Cardiac muscle cell (in vitro differentiated cells and primary cell): ENCODE measurements at places on chromosomes 1 and 21.

GRCh38 chr1:200027264-200027823 lies at the start of gene NR5A2:
NR5A2 (plus strand) TSS chr1:200027710; CDS start chr1:200027848, 138 bp downstream.
- DNase-seq, result no peak

- peak; percentile 31 for DNase-seq
These were observed 24.4 kb downstream of the CAP1 start for GRCh38 chr1:40064797-40065499.

GRCh38 chr1:231184891-231185290 lies 23.0 kb downstream of the TRIM67 start:
- no peak for DNase-seq

DNA sequence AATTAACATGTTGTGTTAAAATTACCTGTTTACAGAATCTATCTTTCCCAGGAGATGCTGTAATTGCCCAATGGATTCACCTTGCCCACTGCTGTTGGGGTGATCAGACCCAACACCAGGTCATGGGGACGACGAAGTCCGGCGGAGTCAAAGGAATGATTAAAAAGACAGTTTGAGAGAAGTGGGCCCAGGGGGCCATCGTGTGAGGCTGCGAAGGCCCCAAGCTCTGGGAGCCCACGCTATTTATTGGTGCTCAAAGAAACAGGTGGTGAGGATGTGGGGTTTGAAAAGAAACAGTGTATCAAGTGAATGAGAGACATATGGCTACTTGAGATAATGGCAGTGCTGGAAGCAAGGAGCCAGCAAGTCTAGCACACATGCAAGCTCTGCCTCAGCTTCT lies 16.3 kb upstream of the L1TD1 start:
- peak; percentile 19 for DNase-seq

DNA sequence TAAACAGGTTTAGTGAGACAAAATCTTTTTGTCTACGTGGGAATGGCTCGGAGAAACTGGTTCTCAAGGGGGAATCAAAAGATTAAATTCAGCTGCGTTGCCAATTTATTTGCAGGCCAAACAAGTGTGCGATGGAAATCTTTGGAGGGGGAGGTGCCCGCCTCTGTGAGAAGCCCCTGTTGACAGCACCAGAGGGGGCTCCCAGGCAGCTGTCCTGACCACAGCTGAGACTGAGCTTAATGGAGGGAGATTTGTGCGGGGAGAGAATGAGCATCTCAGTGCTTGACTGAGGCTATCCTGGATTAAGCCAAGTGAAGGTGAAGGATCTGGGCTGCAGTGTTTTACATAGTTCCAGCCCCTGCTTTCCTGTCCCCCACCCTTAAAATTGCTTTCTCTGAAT lies 169.7 kb downstream of the ATG4C start:
- no peak for DNase-seq

DNA sequence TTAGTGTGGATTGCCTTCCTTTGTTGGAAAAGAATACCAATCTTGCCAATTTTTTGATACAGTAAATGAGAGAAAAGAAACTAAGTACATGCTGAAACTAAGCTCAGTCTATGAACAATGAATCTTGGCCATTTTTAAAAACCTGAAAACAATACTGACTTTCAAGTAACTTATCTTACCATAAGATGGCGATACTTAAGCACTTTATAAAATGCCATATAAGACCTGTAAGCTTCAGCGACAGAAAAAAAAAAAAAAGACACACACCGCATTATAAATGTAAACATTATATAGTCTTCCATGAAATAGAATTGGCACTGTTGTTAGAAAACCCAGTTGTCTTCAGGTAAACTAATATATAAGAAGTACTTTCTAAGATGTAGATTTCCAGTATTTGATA lies 3.0 kb downstream of the OLFM3 start:
- DNase-seq, result no peak

- peak; percentile 19 for DNase-seq
These were observed 48.9 kb upstream of the ZNF326 start for GRCh38 chr1:89945852-89946476.

- DNase-seq, result no peak
These were observed 13.5 kb downstream of the LDLRAP1 start for GRCh38 chr1:25556791-25557476.

DNA sequence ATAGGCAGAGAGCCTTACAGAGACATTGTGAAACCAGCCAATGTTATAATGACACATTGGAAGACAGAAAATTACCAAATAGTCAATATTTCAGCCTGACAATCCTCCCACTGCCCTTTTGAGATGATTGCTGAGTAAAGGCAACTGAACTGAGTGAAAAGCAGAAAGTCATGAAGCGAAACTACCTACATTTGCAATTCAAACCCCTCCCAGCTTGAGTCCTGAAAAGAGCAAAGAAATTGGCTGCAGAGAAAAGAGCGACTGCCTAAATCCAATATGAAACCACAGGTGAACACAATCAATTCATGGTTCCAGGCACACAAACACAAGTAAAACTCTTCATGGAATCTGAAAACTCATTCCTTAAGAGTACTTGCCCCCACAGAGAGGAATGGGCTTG lies 143.4 kb upstream of the CHRM3 start:
- no peak for DNase-seq

DNA sequence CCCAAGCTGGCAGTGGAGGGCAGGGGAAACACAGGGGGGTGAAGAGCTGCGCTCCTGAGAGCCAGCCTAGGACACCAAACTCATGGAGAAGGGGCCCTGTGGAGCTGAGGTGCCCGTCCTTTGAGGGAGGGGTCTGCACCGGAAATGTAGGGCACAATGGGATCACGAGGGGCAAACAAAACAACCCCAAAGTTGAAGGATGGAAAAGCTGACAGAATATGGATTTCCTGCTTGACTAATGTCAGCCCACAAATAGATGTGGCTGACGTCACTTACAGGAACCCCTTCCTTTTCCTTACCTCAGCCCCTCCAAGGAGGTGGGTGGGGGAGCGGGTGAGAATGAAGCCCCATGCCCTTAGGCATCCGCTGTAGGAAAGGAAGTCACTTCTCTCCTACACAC lies 110.9 kb downstream of the KCNN3 start:
- no peak for DNase-seq

GRCh38 chr1:58768971-58769808 lies 14.7 kb downstream of the JUN start:
- DNase-seq, result peak; percentile 78

DNA sequence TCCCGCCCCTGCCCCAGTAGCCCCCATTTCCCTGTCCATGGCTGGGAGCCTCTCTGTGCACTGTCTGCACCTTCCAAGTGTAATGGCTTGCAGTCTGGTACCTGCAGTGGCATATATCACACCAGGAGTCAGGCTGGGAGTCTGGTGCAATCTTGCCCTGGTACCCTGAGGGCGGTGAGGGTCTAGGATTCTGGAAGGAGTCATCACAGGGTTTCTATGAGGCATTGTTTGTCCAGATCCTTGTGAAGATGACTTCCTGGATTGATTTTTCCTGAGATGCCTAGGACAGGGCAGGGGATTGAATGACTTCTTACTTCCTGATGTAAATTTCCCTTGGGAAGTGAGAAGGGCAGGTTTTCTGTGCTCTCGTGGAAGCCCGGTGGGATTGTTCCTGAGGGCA lies 5.9 kb upstream of the PKP1 start:
- no peak for DNase-seq

DNA sequence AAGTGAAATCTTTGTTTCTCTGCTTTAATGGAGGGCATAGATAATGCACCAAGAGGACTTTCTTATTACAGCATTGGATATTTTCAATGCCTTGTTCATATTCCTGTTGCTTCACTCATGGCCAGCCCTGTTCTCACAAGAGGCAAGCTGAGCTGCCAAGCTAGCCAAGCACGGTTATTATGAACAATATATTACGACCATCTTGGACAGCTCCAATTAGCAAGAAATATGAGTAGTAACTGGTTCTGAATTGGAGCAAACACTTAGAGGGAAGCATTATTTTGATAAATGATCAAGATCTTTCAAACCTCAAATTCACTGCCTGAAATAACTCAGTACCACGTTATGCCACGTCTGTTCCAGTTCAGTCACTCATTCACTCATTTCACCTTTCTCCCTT lies 159.8 kb downstream of the SETD4 start:
- DNase-seq, result no peak

DNA sequence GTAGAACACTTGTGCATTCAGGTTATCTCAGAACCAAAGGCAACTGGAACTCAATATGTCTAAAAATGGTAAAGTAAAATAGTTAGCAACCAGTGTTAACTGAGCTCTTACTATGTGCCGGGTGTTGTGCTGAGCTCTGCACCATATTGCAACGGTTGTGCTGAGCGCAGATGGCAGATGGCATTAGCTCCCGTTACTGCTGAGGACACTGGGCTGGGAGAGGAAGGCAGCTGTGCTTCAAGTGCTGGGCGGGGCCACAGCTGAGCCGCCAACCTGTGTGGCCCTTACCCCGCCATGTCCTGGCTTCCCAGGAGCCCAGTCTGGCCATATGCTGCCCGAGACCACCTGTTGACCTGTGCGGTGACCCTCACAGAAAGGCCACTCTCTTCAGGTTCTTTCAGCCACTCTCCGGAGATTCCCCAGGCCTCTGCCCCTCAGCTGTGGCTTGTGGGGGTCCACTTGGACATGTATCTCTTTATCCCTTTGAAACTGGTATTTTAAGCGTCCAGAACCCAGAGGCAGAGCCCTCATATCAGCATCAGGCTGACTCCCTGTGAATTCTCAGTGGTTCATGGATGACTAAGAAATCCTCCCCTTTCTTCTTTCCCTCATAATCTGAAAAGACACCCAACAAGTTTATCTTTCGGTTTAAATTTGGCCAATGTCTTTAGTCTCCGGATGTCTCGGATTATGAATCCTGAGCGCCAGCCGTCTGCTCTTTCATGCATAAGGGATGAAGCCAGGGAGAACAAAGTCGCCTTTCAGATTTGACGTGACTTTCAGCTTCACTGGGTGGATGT lies 26.4 kb downstream of the LDLRAP1 start:
- no peak for DNase-seq

DNA sequence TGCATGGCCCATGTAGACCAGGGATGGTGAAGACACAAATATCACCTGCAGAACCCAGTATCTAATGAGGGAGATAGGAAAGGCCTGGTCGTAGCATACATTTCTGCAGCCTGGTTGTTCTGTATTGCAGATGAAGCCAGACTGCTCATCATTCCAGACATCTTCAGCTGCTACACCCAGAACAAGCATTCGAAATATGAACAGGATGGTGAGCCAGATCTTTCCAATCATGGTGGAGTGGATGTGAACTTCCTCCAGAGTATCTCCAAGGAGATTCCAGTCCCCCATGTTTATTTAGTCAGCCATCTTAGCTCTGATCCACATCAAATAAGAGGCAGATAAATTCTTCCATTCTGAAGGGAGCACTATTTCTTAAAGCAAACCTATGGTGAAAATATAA lies 2.7 kb upstream of the MYCBP start:
- DNase-seq, result no peak

DNA sequence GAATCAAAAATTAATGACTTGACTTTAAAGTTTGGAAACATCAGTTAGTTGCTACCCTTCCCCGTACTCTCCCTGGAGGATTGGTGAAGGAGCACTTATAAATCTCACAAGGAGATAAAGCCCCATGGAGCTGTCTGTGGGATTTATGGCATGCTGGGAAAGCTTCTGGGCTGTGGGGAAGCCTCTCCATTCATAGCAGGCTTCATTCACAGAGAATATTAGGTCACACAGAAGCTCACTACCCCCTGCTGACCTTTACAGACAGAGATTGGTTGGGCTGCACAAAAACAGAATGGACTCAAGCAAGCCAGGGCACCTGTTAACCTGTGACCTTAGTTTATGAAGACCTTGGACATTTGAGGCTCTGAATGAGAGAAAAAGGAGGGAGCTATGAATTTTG lies 32.1 kb downstream of the RGL1 start:
- DNase-seq, result peak; percentile 11

GRCh38 chr1:201463071-201463552 lies 5.9 kb downstream of the PHLDA3 start:
- DNase-seq, result peak; percentile 47

- DNase-seq, result peak; percentile 51
These were observed 287.0 kb upstream of the PLXNA2 start for GRCh38 chr1:208531003-208531750.

- DNase-seq, result no peak
These were observed 39.5 kb downstream of the XCL2 start for GRCh38 chr1:168504064-168504837.

DNA sequence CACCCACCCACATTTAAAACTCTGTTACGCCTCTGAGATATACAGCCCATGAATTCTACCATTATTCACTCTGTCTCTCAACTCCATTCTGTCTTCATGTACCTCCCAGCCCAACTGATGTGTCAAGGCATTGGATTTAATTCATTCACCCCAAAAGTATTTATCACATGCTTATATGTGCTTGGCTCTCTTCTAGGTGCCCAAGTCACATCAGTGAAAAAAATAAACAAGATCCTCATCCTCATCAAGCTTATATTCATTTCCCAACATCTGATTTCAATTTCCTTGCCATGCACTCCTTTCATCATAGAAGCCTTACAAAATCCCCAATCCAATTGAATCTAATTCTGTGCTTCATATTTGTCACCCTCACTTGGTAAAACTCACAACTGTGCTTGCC lies 967.6 kb downstream of the LTN1 start:
- DNase-seq, result no peak

DNA sequence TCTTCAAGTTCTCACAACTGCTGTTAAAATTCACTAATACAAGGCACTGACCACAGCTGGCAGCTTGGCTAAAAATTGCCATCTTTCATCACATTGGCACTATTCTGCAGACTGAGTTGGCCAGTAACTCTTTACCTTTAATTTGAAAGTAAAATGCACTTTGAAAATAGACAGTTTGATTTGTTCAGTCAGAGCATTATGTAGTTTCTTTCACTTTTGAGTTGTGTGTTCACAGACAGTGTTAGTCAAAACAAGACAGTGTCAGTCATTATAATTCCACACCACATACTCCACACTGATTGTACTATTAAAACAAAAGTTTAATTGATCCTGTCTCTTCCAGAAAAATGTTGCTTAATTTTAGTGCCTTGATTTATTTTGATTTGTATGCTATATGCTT lies 160.7 kb downstream of the SDCCAG8 start:
- DNase-seq, result no peak

GRCh38 chr1:175783126-175783722 lies 39.8 kb upstream of the TNR start:
- peak; percentile 21 for DNase-seq

- DNase-seq, result peak; percentile 88
These were observed 671 bp downstream of the OMA1 start for GRCh38 chr1:58545591-58546519.

GRCh38 chr1:206579747-206580437 lies 32.4 kb downstream of the EIF2D start:
- DNase-seq, result peak; percentile 35

DNA sequence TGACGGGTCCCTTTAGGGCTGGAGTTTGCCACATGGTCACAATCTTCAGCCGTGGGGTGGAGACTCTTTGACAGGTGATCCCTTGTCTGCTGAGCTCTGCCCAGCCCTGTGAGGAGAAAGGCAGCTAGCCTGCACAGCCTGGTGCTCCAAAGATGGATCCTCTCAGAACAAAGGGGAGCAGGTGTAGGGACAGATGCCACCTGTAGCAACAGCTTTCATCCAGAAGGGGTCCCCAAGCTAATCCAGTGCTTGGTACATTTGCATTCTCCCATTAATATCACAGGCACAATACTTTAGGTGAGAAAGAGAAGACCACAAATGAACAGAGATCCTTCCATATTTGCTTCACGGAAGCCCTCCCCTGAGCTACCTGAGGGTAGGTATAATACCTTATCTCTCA lies 93.2 kb downstream of the CCDC185 start:
- DNase-seq, result no peak

- DNase-seq, result peak; percentile 39
These were observed 59.9 kb downstream of the CYYR1 start for GRCh38 chr21:26513212-26513611.
